Activated CD4-positive, alpha-beta T cell treated with anti-CD3 and anti-CD28 coated beads, Interleukin-2, Interleukin-4, amounts not matched to agents 100 ng/mL and 50 ng/mL, durations not matched to agents 16 hours and 8 hours (primary cell): ENCODE measurements at places on chromosomes 12 and 14.

- no peak for DNase-seq
Observed at GRCh38 chr12:27900920-27901879, 71.3 kb downstream of the PTHLH start.

GRCh38 chr14:104522926-104523545 is 56.5 kb upstream of the C14orf180 start:
- DNase-seq: no peak

DNA sequence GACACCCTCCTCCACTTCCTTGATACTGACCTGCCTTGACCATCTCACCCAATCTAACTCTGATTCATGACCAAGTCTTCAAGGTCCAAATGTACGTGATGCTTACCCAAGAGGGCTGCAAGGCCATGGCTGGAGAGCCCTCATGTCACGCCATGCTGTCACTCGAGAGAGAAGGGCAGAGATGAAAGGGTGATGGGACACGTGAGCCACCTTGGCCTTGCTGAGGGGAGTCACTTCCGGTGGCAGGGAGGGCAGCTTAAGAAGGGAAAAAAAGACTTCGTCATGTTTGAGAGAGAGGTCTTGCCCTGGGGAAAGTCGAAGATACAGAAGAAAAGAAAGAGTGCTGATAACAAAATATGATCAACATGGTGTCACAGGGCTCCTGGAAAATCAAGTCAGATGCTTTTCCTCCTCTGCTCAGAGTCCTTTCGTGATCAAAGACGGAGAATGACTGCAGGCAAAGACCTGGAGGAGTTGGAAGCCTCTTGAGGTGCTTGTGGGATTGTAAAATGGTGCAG is 3.3 kb upstream of the SCARB1 start:
- no peak for DNase-seq

GRCh38 chr14:81211844-81212243 is 8.9 kb downstream of the GTF2A1 start:
- peak; percentile 17 for DNase-seq

- DNase-seq: no peak
Observed at GRCh38 chr12:65323070-65323469, 44.6 kb downstream of the MSRB3 start.

DNA sequence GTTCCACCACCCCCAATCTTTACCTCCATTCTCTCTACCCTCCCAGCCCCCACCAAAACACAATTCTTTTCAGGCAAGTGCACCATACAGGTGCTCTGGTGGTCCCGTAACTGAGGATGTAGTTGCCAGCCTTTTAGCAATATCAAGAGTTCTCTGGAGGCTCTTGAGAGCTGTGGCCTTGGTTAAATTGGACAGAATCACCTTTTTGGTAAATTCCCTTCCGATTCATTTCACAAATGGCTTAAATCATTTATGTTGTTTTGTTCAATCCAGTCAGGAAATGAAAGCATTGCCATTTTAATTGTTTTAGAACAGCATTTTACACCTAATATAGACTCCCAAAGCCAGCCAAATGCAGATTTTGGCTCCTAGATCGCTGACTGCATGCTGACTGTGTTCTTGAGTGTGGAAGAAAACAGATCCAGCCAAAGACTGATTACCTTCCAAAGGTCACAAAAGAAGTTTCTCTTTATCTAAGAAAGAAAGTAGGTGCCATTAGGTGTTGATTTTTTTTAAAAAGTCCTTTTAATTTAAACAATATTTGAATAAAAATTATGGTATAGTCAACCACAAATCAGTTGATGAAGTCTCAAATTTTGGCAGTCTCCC is 25.6 kb downstream of the CRADD start:
- no peak for DNase-seq

- no peak for DNase-seq
Observed at GRCh38 chr14:66380143-66380542, 106.0 kb upstream of the CCDC196 start.

DNA sequence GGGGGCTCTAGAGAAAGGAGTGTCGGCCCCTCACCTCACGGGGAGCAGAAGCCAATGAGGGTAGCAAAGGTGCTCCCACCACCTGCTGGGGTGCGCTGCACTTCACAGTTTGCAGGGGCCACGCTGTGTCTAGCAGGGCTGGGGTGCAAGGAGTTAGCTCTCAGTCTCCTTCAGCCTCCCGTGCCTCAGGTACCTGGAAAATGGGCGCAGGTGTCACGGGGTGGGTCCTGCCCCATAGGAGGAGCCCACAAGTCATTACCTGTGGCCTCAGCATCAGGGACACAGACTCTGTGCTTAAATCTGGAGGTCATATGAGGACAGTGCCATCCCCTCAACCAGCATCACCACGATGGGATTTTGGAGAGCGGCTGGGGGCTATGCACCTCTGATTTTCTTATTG is 326.7 kb downstream of the ADGRD1 start:
- no peak for DNase-seq

DNA sequence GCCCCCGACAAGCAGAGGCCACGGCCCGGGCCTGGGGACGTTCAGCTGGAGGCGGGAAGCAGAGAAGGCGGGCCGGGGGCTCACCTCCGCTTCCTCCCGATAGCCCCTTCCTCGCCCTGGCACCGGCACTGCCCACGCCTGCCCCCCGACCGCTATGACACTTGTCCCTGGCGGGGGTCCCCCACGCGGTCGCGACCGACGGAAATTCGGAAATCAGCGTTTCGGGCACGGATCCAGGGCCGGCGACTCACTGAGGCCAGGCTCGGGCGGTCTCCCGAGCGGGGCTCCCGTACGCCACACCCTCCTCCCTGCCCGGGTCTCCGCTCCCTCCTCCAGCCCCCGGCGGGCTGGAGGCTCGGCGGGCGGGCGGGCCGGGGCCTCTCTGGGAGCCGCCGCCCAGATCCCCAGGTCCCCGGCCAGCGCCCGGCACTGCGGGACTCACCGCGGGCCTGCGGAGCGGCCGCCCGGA is 581 bp downstream of the PITPNM2 start:
- no peak for DNase-seq

DNA sequence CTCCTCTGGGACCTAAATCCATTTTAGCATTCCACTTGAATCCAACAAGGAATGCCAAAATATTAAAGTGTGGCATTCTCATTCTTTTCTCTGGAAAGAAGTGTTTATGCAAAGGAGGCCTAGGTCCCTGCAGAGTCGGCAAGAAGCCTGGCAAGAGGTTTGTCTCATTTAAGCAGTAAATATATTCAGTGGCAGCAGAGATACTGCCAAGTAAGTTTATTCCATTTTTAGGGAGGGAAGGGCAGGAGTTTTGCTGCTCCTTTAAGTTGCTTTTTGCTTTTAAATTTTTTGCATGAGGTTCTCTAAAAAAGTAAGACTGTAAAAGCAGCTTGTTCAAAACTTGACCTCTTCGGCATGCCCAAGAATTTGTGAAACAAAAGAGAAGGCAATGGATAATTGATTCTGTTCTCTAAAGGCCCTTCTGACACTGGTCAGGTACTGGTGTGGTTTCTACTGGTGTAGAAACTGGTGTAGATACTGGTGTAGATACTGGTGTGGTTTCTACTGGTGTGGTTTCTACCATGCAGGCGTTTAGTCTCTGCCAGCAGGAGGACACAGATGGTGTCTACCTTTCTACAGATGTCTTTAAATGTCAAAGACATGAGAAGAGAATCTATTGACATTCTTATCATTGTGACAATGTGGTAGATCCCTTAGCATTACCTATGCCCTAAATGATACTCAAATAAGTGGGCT is 107.3 kb downstream of the SAMD4A start:
- DNase-seq: peak; percentile 42

- no peak for DNase-seq
Observed at GRCh38 chr12:4960030-4960429, 50.3 kb downstream of the KCNA1 start.

GRCh38 chr14:68670359-68670715 is 122.5 kb downstream of the ZFP36L1 start:
- no peak for DNase-seq

GRCh38 chr12:9040484-9041186 is 51.3 kb downstream of the KLRG1 start:
- no peak for DNase-seq

DNA sequence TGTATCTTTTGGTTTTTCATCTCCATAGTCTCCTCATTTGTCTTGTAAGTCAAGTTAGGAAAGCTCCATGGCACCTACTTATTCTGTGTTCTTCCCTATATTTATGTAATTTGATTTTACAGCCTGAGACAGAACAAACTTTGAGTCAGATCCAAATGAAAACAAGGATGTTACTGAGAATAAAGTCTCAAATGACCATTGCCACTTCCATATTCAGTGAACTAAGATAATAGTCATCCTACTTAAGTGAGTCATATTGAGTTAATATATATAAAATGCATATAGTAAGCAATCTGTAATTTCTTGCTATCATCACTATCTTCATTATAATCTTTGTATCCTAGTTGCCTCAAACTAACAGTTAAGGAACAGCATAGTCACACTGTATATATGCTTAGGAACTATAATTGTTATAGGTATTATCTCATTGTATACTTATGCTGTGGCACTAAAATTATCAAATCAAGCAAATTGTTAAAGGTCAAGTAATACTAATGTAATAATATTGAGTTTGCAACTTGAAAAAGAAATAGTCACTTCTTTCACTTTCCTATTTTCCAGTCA is 30.8 kb downstream of the TMTC3 start:
- no peak for DNase-seq

DNA sequence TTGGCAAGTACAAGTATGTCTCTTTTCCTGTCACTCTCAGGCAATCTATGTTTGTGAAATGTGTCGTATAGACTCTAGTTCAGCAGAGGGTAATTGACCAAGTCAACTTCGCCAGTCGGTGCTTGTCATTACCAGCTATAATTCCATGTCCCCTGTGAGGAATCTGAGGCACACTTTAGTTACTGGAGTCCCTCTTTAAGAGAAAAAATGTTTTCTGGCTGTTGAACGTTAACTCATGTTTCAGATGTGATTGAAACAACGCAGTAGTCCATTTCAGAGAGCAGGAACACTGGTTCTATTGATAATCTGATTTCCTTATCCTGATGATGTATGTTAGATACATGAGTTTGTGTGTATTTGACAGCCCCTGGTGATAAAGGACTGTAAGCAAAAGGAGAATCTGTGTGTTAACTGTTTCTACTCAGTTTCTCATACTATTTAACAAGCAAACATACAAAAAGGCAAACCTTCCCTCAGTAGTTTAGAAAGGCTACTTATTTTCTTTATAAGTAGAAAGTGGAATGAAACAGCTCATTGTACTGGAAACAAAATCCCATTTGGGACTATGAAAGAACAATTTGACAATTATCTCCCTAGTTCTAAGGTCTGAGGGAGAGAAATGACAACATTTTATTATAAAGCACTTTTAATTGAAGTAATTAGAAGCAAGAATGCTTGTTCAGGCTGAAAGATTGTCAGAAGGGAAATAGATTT is 161.1 kb upstream of the TRHDE start:
- no peak for DNase-seq

DNA sequence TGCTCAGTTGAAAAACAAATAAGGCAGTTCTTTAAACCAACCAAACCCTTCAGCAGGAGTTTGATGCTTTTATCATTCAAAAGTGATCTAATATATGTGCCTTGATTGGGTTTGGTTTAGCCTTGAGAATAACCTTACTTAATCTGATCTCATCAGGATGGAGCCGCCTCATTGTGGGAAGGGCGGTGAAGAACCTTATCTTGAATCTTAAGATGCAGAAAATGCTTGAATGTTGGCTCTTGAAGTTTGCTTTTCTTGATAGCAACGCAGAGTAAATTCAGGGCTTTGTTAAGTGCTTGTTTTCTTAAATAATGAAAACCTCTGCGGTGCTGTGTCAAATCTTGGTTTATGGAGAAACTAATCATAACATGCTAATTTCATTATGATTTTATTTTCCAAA is 138.2 kb downstream of the MON2 start:
- DNase-seq: peak; percentile 30

- DNase-seq: no peak
Observed at GRCh38 chr14:67457782-67458181, 30.7 kb downstream of the TMEM229B start.

DNA sequence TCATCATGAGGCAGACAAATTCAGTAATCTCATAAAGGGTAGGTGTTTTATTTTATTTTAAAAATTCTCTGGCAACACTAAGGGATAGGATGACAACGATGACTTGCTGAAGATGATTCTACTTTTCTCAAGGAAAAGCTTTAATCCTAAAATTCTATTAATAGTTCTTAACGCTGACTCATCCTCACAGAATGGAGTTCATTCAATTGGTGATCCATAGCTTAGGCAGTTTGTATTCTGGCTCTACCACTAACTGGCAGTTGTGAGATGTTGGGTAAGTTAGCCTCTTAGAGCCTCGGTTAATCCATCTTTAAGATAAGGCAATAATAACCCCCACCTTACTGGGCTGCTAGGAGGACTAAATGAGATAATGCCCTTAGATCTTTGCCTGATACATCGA is 116.3 kb downstream of the RTN1 start:
- DNase-seq: no peak

- DNase-seq: no peak
Observed at GRCh38 chr14:93023039-93023438, 92.7 kb downstream of the ITPK1 start.

- DNase-seq: no peak
Observed at GRCh38 chr12:75551477-75551876, 40.1 kb upstream of the KRR1 start.

DNA sequence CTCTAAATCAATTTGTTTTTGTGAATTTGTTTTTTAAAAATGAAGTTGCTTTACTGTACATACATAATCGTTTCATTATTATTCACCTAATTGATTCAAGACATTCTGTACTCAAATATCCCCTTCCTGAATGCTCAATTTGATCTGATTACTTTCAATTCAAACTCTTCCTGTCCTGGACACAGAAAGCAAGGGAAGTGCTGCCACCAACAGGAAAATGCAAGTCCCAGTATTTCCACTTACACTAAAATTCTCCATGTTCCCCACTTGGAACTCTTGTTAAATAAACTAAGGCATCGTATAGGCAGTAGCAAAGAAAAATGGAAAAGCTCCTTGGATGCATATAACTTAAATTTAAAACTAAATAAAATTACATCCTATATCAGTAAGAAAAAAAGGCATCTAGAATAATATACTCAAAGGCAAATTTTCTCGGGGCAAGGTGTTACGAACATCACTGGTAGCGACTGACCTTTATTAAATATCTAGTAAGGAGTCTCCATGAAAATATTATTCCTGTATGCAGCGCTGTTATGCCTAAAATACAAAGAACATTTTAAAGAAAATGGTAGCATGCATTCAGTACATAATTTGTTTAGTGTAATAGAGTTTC is 72.0 kb upstream of the DBX2 start:
- DNase-seq: no peak
